ENCODE measurements at places on chromosomes 5 and 9.

- no peak for DNase-seq
Observed at GRCh38 chr5:96226941-96227552, 206.0 kb downstream of the PCSK1 start.

GRCh38 chr5:143130613-143131305 is 272.7 kb downstream of the NR3C1 start:
- DNase-seq, result no peak

GRCh38 chr9:83199240-83199639 is 136.3 kb upstream of the RASEF start:
- DNase-seq, result peak; percentile 38

DNA sequence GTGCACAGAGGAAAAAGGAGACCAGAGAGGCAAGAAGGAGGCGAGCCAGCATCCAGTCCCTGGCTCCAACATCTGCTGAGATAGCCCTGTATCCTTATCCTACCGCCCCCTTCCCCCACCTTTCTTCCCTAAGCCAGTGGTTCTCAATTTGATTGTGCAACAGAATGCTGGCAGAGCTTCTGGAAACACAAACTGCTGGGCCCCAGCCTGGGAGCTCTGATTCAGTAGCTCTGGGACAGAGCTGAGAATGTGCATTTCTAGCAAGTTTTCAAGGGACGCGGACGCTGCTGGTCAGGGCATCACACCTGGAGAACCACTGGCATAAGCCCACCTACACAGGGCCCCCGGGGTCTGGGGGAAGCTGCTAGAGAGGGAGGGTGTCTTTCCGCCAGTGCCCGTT is 21.1 kb downstream of the AK8 start:
- DNase-seq, result no peak

GRCh38 chr9:93820667-93821306 is 134.4 kb downstream of the BARX1 start:
- DNase-seq, result no peak

GRCh38 chr9:72352911-72353388 is 12.1 kb downstream of the ZFAND5 start:
- no peak for DNase-seq

GRCh38 chr9:15299374-15299939 is 7.6 kb downstream of the TTC39B start:
- no peak for DNase-seq

GRCh38 chr5:72818866-72819534 is 2.5 kb downstream of the TNPO1 start:
- peak; percentile 52 for DNase-seq

- DNase-seq, result no peak
Observed at GRCh38 chr9:79700607-79701360, 129.0 kb downstream of the TLE4 start.

DNA sequence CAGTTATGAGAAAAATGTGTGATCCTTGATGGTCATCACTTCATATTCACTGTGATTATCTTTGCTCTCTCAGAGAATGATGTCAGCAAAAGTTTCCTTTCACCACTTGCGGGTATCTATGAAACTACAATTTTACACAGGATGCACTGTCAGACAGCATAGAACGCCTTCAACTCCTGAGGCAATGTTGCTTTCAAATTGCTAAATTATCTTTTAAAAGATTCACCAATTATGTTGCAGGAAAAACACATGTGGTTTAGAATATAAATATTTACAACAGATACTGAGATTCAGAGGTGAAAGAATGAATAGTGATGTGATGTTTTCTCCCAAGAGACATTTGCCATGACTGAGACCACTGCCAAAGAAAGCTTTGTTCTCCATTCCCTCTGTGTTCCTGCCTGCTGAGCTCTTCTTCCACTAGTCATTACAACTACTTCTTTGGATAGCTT is 879.8 kb upstream of the DMAC1 start:
- DNase-seq, result peak; percentile 39

- no peak for DNase-seq
Observed at GRCh38 chr9:80320916-80321315, 749.2 kb downstream of the TLE4 start.

GRCh38 chr5:54311176-54311677 is 854 bp upstream of the ARL15 start:
- DNase-seq, result no peak

DNA sequence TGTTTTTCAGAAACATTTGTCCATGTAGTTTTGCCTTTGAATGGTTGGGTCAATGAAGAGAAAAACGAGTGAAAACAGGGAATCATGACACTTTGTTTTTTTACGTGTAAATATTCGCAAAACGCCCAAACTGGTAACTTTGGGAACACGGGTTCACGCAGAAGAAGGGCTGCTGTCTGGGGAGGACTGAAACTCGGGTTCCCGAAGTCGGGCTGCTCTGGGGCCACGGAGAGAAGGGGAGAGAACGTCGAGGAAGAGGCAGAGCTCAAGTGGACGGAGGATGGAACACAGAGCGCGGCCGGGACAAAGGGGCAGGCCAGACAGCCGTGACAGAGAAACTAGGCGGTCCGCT is 478 bp upstream of the SETD9 start:
- peak; percentile 40 for DNase-seq

- DNase-seq, result no peak
Observed at GRCh38 chr9:14288433-14288832, 25.5 kb downstream of the NFIB start.

Data from NCI-H2081 (cell line).